ENCODE measurements at places on chromosomes 3 and 15. TPM values are rescaled to one million over a fixed set of nuclear protein-coding genes. Genes with fewer than 3 reads are reported as not detected.

CPOX gene
- total RNA-seq = 16.3 TPM

SSR3 gene
- 114 TPM for total RNA-seq

PDZRN3 gene
- total RNA-seq = 14.2 TPM

GCSAM gene
- 0.50 TPM for total RNA-seq

KBTBD12 gene
- 3.8 TPM for total RNA-seq

DNA sequence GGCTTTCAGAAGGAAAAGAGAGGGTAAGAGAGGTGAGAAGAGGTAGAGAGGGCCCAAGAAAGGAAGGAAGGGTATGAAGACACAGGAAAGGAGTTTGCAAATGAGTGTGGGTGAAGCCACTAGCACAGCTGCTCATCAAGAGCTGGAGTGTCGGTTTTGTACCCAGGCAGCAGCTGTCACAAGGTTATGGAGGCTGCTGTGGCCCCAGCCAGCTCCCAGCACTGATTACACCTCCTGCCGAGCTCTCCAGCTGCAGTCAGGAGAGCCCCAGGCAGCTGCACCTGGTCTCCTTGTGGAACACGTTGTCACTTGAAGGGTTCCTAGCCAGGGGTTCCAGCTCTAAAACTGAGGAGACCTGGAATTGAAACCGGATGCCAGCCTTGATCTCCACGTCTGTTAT, 60.4 kb upstream of the CHD2 start:
- no peak for DNase-seq

DNA sequence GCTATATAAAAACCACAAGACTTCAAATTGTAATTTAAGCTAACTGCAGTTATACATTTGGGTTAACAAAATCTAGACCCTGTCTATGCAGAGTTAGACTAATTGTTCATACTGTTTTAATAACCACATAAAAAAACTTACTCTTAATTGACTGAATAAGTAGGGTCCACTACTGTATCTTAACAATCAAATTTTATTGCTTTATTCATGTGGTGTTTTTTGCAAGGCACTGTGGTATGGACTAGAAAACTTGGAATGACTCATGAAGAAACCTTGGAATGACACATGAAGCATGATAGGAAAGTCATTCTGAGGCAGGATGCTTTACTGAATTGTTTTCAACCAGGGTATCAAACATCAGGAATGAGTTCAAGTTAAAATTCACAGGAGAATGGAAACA, 2.3 kb downstream of the SERP1 start:
- DNase-seq = no peak

- no peak for DNase-seq
Measured at GRCh38 chr3:1056744-1057143, 36.1 kb upstream of the CNTN6 start.

- no peak for DNase-seq
Measured at GRCh38 chr3:44337248-44337785, 1.2 kb upstream of the TCAIM start.

DNA sequence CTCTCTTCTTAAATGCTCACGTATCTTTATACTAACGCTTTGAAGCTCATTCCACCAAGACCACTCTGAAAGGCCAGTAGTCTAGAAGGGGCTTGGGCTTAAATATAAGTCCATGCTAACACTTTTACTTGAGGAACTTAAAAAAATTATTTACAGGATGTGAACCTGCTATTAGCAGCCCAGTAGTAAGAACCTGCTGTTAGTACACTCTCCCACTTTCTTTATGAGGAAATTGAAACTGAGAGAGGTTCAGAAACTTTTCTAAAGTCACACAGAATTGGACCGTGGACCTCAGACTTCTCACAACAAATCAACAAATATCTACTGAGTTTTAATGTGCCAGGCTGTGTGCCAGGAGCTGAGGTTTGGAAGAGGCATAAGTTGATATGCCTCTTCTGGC, 53.4 kb downstream of the SYNPR start:
- no peak for DNase-seq

DNA sequence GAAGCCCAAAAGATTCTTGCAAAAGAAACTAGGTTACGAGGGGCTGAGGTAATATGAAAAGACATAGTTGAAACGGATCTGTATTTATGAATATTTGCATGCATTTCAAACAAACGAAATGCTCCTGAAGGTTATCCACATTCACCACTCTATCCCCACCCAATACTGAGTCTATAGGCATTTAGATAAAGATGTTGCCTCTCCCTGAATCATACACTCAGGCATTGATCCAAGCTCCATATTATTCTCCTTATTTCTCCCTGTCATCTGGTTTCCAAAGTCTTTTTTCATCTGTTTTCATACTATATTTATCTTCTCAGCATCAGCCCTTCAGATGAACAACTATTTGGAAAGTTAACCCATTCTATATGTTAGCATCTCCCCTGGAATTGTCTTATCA, 492.5 kb upstream of the TGFBR2 start:
- no peak for DNase-seq

- DNase-seq = no peak
Measured at GRCh38 chr3:113685956-113686721, 10.3 kb downstream of the USF3 start.

- DNase-seq = no peak
Measured at GRCh38 chr15:67305506-67305905, 50.9 kb downstream of the IQCH start.
